ENCODE measurements at places on chromosomes 7 and 10.
A peak's percentile ranks its signal among the peaks of the same experiment; 100 is the strongest.

GRCh38 chr7:15489383-15489782, 72.4 kb downstream of the AGMO start:
- DNase-seq, result no peak

- no peak for DNase-seq
These were observed 326.6 kb upstream of the GALNT17 start for GRCh38 chr7:70805360-70805759.

DNA sequence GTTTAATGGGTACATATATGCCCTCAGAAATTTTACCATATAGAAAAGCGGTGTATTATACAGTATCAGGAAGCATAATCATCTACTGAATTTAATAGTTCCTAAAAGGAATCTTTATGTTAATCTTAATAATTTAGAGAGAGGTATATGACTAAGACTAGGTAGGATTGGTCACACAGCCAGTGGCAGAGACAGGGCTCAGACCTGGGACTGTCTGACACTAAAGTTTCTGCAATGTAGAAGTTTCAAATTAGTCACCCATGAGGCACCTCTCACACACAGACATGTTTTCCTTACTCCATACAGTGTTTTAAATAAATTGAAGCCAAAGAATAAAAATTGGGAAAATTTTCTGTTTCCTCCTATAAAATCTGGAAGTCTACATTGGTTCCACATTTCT, 72.8 kb upstream of the ADRA2A start:
- DNase-seq, result no peak

DNA sequence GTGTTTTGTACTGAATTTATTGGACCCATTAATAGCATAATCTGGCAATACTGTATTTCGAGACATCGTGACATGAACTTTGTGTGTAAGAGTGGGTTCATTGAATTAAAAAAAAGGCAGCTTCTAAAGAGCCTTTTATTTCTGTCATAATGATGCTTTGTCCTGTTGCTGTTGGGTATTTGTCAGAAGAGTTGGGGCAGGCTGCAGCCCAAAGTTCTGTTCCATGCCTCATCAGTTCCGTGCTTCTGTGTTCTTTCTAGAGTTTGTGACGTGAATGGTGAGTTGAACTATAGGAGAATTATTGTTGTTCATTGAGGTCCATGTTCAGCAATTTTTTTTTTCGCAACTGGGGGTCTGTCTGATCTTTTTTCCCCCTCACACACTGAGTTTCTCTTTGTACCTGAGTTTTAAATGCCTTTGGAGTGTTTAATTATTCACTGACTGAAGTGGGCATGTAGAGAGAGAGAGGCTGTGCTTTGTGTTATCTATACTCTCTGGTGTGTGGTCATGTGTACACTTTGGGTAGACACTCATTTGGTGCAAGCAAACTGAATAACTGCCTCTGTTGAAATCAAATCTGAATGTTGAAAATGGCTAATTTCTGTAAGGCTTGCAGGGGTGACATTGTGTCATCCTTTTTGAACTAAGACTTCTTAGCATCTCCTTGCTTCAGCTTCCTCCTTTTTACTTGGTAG, 69.8 kb downstream of the ADD3 start:
- DNase-seq, result no peak

GRCh38 chr10:873020-873419, 58.5 kb downstream of the LARP4B start:
- DNase-seq, result no peak

- DNase-seq, result no peak
These were observed 166.6 kb downstream of the THSD7A start for GRCh38 chr7:11665357-11665756.

- no peak for DNase-seq
These were observed 41.5 kb upstream of the DGKI start for GRCh38 chr7:137888241-137888640.

DNA sequence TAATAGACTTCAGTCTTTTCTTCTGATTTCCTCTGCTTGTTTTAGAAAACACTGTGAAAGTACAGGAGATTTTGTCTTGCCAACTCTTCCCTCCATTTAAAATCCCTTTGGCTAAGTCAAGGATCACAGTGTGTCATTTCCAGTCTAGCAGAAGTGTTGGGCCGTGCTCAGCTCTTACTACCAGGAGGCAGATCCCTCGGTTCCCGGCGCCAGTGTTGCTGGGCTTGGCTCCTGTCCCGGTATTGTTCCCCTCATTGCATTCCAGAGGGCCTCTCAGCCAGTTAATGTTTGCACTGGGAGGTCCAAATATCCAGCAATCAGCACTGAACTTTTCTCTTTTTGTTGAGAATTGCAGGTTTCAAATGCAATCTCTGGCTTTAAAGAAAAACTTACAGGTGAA, 612.1 kb upstream of the MGMT start:
- peak; percentile 16 for DNase-seq

- DNase-seq, result no peak
These were observed 927.3 kb upstream of the ZNF722 start for GRCh38 chr7:63071396-63071795.

DNA sequence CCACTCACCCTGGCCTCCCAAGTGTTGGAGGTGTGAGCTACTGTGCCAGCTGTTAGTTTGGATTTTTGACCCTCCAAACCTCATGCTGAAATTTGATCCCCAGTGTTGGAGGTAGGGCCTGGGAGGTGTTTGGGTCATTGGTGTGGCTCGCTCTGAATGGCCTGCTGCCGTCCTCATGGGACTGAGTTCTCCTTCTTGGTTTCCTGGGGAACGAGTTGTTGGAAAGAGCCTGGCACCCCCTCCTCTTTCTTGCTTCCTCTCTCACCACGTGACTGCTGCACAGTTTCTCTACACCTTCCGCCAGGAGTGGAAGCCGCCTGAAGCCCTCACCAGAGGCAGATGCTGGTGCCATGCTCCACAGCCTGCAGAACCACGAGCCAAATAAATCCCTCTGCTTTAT, 253.5 kb downstream of the PHTF2 start:
- DNase-seq, result peak; percentile 87

DNA sequence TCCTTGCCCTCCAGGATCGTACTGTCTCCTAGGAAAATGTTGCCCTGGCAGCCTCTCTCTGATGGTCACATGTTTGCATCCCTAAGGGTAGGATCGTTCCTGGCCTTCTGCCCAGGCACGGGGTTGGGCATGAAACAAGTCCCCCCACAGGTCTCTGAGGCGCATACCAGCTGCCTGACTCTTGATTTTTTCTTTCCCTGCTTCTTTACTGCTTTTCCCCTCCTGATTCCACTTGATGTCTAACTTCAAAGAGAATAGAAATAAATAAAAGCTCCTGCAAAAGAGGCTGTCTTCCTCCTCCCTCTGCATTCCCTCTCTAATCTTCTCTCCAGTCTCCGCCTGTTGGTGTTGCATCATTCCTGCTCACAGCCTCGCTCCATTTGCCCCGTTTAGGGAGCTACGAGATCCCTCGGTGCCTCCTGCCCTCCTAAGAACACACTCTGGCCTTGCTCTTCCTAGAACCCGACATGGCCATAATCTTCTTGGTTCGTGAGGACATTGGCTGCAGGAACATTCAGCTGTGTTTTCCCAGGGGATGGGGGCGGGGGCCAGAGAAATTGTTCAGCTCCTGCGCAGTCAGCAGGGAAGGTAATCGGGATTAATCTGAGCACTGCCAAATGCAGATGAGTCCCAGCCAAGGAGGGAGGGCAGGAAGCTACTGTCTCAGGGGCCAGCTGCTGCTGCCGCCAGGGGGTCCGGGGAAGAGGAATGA, 26.0 kb downstream of the LEP start:
- DNase-seq, result peak; percentile 91

GRCh38 chr10:114624951-114625780, 32.9 kb downstream of the ABLIM1 start:
- DNase-seq, result no peak

DNA sequence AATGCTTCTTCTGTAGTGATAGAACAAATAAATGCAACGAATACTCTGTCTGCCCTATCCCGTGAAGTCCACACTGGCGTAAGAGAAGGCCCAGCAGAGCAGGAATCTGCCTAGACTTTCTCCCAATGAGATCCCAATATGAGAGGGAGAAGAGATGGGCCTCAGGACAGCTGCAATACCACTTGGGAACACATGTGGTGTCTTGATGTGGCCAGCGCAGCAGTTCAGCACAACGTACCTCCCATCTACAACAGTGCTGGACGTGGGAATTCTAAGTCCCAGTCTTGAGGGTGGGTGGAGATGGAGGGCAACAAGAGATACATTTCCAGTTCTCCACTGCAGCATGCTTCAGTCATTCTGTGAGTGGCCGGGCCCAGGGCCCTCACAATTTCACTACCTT, 45.8 kb downstream of the FIGNL1 start:
- peak; percentile 42 for DNase-seq

DNA sequence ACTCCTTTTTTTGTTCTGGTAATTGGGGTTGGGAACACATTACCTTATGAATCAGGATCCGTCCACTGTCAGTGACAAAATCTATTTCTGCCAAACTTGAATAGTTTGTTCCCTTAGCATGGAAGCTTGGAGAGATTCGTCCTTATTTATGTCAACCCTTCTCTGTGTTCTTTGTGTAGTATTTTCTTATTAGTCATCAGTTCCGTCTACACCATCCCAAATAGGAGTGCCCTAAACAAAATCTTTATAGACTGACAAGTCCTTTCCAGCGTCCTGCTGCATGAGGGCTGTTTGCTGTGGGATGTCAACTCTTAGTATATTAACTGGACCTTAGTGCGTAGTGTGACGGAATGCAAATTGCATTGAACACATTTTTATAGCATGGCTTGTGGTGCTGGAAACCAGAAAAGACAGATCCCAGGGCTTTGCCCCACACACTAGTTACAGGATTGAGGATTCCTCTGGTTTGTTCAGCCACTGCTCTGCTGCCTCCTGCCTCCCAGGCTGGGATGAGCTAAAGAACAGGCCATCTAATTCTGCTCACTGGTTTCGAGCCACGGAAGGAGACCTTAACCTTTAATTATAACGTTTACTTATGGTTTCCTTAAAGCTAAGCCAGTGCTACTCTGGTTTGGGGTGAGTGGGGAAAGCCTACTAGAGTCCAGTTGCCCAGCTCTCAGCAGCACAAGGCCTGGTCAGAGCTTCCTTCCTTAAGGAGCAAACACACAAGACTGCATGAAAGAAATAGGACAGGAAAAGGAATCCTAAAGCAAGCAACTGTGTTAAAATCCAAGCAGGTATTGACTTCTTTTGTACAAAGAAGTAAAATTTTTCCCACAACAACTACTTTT, 194.4 kb downstream of the CCSER2 start:
- DNase-seq, result no peak

DNA sequence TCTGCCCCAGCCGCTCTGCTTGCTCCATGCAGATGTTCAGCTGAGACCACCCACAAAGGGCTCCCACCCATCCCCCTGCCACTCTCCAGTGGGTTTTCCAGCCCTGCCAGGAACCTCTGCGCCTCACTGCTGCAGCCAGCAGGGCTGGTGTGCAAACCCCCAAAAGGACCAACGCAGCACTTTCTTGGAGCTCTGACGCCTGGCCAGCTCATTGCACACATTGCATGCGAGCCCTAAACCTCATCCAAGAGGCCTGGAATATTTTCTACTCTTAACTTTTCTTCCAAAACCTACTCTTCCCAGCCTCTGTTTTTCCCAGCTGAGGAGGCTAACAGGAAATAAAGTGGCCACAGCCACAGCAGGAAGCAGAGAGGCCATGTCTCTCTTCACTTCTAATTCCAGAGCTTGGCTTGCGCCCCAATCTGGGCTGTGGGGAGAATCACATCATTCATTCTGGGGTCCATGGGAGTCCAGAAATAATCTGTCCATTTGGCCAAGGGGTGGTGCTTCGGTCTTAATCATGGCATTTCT, 4.6 kb upstream of the FAM170B start:
- DNase-seq, result no peak
